ENCODE measurements at places on chromosomes 12 and 14. TPM values are rescaled to one million over a fixed set of nuclear protein-coding genes. Genes with fewer than 3 reads are reported as not detected.

The INHBC gene
- not detected for total RNA-seq

DNA sequence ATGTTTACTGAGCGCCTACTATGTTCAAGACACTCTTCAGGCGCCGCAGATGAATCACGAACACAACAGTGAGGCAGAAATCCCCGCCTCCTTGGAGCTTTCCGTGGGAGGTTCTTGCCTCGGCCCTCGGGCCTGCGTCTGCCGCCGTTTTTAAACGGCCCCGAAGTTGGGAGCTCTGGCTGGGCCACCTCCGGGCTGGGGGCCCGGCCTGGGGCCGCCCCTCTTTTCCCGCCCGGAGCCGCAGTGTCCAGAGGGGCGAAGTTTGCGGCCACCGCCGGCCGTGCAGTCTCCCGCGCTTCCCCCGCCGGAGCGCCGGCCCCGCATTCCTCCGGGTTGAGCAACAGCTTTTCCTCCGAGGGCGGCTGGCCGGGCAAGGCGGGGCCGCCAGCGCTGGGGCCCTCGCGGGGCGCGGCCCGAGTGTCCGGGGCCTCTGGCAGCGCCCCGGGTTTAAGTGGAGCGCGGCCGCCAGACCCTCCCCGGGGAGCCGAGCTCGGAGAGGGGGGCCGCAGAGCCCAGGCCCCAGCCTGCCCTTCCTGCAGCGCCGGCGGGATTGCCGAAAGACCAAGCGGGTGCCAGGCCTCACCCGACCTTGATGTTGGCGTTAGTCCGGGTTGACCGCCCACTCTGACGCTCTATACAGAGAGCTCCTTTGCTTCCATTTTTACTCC lies 18.7 kb upstream of the CTDSP2 start:
- DNase-seq, result peak; percentile 80

The PPFIA2 gene
- total RNA-seq, result 1.8 TPM

DNA sequence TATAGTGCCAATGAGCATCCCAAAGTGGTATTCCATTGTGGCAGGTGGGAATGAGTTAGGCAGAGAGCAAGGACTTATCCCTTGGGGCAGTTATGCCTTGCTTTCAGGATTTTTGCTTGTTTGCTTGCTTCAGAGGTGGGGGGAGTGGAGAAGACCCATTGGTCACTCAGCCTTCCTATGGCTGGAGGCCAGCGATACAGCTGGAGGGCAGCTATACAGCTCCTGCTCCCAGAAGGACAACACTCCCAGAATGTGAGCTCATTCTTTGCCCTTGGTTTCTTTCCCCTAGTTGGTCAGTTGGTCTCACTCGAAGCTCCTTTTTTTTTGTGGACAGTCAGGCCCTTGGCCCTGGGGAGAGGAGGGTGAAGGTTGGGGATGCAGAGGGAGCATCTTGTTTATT lies 14.5 kb downstream of the KRT83 start:
- no peak for DNase-seq

- no peak for DNase-seq
Observed at GRCh38 chr12:112151766-112152541, 26.6 kb downstream of the TRAFD1 start.

GRCh38 chr12:121530600-121531355 lies 50.0 kb downstream of the KDM2B start:
- peak; percentile 85 for DNase-seq

GRCh38 chr12:65811968-65812700 lies 12.1 kb upstream of the HMGA2 start:
- DNase-seq, result no peak
